ENCODE measurements at places on chromosomes 6 and 20.

GRCh38 chr6:84910906-84911607 lies 146.7 kb upstream of the TBX18 start:
- no peak for DNase-seq

GRCh38 chr6:40634429-40634828 lies 47.3 kb upstream of the LRFN2 start:
- DNase-seq: no peak

GRCh38 chr6:87943191-87943590 lies 104.5 kb upstream of the SPACA1 start:
- no peak for DNase-seq

- DNase-seq: no peak
These were observed 51.3 kb downstream of the AKAP12 start for GRCh38 chr6:151290877-151291721.

DNA sequence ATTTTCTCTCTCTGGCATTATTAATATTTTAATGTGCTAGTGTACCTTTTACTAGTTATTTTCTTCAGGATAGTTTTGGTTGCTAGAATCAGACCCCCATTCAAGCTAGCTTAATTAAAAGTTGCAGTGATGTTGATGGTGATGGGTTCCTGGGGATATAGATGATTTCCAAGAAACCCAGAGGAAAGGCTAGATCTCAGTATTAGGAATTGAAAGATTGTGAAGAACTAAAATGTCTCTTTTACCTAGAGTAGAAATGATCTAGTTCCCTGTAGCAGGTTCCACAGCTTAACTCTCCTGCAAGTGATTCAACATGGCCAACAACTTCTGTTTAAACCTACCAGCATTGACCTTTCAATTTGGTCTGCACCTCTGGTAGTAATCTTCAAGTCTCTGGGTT lies 78.6 kb downstream of the DOK5 start:
- DNase-seq: no peak

GRCh38 chr6:160461641-160462040 lies 113.5 kb downstream of the SLC22A3 start:
- DNase-seq: no peak

GRCh38 chr6:33904050-33904746 lies 100.4 kb upstream of the MLN start:
- peak; percentile 72 for DNase-seq

DNA sequence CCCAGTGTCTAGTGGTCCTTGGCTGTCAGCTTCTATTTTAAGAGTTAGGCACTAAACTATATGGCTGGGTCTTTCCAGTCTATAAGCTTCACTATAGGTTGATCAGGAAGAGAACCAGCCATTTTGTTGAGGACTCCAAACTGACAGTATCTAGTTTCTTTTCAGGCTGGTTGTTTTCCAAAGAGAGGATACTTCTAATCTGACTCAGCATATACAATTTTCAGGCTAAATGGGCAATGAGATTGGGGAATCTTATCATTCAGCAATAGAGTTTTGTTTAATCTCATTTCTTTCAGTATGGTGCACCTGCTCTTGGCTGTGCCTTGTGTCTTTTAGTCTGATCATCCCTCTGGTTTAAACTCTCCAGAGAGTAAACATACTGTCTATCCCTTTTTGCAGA lies 20.4 kb upstream of the CTAGE9 start:
- DNase-seq: no peak

GRCh38 chr20:38249536-38250310 lies 10.8 kb downstream of the KIAA1755 start:
- no peak for DNase-seq

- DNase-seq: no peak
These were observed 30.2 kb downstream of the PANK2 start for GRCh38 chr20:3919352-3919751.

Measured in GM12864 (cell line).